Activated T-helper 1 cell treated with anti-CD3 and anti-CD28 coated beads, Interleukin-2, amount 50 U/mL, for 16 hours (primary cell): ENCODE measurements at places on chromosomes 2 and 18.

DNA sequence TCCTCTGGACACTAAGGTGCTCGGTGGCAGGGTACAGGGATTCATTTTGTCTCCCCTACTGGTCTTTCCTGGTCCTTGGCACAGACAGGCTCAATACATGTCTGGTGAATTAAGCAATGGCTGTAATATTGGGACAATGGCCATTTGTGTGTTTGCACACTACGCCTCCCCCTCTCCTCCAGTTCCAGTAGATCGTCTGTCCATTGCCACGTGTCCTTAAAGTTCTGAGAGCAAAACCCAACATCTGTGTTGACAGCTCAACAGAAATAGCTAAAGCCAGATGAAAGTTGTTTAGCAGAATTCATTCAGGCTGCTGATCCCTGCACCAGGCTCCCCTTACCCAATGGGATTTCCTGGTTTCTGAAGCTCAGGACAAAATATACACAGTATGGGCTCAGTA is 9.0 kb upstream of the FABP1 start:
- no peak for DNase-seq

DNA sequence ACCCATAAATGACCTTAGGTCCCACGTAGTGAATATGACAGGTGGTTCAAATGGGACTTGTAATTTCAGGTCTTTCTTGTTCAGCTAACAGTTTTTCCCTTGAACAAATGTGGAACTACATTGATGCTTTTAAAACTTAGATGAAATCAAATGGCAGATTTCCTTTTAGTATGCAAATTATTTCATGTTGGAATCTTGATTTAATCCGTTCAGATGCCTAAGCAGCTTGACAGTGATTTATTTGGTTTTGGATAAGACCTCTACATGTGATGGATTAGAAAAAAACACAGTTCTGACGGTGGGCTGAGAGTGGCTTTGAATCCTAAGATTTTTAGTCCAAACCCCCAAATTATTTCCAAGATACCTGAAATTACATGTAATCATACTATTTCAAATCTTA is 16.9 kb downstream of the SCYGR4 start:
- DNase-seq: no peak

DNA sequence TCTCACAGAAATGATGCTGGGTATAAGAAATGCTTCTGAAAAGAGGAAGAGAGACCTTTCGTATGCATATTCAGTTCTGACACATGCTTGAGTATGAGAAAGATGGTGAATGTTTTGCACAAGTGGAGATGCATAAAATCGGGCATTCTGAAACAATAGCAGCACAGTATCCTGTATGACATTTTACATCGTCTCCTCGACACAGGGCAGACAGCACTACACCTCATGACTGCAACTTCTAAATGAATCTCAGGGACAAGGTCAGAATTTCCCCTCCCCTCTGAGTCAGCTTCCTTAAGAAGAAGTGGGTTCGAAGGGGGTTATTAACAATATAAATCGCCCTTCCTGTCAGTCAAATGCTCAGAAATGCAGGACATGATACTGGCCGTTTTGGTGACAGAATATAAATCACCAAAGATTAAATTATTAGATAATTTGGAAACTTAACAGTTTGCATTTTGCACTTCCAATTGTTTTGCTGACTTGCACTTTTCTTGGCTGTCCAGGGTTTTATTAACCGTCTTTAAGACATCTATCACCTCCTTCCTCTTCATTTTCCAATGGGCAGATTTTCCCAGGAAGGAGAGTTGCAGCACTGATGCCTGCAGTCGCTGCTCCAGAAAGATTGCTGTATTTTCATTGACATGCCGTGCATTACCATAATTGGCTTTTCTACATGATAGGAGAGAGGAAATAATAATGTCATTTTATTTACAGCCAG is 57.2 kb downstream of the TSHZ1 start:
- DNase-seq: no peak

DNA sequence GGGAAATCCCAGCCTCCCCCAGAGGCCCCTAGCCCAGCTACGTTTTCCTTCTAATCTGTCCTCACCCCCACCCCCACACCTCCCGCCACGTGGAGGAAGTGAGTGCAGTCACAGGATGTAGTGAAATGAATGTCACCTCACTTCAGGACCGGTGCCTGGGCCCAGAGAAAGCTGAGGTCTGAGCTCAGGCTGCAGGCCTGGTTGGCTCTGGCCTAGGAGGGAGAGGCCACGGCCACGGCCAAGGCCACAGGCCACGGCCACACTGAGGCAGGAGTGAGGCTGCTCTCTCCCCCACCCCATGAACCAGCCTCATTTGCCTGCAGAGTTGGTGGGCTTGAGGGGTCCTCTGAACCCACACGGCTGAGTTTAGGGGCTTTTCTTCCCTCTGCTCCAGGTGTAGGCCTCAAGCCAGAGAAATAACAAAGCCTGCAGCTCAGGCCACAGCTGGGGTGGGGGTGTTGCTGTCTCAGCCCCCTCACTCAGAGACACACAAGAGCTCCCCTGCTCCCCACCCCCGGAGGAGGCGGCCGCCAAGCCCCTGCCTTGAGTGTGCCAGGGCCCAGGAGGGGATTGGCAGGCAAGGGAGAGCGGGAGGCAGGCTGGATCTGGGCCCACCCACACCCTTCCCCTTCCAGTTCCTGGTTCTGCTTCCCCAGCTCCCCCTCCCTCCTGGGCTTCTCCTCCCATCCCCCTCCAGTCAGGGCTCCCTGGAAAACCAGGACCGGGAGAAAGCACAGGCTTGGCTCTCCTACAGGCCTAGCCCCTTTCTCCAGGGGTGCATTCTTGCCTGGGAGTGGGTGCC is 27.0 kb downstream of the DNMT3A start:
- DNase-seq: peak; percentile 34

DNA sequence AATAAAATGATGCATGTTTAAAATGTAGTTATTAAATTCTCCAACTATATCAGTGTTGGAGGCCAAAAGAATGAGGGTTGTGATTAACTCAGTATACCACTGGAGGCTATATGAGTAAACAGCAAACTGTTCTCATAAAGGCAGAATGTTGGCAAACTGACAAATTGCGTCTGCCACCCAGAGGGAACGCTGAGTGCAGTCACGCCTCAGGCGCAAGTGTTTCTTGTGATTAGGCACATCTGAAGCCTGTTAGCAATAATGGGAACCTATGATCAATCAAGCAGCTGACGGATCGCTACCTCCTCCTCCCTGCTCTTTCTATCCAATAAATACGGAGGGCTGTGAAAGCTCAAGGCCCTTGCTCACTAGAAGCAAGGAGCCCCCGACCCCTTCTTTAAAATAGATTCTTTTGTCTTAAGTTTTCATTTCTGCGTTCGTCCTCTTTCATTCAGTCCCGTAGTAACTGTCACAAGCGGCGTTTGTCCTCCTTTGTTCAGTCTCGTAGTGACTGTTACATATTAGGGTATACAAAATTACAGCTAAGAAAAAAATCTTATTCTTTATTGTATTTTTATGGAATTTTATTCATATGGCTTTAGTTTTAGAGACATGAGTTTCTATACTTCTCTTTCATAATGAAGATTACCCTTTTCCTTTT is 16.3 kb upstream of the RMND5A start:
- no peak for DNase-seq

GRCh38 chr2:88195246-88195645 is 25.1 kb downstream of the THNSL2 start:
- DNase-seq: no peak

- no peak for DNase-seq
Observed at GRCh38 chr2:174350018-174350417, 15.3 kb downstream of the SP9 start.

DNA sequence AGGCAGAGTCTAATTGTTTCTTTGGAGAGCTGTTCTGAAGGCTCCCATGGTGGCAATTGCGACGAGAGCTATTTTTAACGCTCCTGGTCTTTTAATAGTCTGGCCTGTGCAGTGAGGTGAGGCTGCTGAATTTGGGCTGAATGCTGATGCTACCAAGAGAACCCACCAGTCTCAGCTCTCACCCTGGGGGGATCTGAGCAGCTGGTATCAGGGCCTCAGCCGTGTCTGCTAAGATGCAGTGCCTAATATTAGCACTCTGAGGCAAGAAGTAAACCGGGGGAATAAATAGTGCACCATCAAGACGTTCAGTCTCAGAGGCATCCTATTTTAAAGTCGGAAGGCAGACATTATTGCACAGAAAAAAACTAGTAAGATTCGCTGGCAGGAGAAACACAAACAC is 214.8 kb upstream of the PID1 start:
- no peak for DNase-seq

DNA sequence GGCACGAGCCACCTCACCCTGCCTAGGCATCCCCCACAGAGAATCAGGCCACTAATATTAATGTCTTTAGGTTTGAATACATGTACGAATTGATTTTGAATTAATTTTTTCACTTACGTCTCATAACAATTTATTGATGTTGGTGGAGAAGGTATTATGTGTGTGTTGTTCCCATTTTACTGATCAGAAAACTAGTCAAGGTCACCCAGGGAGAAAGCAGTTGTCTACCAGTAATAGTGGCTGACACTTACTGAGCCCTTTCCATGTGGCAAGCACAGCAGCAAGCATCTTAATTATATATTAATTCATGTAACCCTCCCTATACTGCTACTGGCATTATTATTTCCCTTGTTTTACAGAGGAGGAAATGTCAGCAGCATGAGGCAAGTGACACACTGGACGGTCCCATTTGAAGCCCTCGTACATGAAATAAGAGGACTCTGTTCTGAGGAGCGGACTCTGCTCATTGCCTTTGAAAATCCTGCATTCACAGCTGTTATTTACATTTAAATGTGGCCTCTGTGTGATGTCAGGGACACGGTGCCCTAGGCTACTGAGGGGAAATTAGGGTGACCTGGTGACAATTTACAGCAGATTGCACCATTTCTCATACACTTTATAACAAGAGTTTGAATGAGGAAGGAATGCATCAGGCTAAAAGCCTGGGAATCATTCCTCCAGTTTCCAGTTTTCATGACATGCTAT is 30.9 kb upstream of the KCNE4 start:
- no peak for DNase-seq

DNA sequence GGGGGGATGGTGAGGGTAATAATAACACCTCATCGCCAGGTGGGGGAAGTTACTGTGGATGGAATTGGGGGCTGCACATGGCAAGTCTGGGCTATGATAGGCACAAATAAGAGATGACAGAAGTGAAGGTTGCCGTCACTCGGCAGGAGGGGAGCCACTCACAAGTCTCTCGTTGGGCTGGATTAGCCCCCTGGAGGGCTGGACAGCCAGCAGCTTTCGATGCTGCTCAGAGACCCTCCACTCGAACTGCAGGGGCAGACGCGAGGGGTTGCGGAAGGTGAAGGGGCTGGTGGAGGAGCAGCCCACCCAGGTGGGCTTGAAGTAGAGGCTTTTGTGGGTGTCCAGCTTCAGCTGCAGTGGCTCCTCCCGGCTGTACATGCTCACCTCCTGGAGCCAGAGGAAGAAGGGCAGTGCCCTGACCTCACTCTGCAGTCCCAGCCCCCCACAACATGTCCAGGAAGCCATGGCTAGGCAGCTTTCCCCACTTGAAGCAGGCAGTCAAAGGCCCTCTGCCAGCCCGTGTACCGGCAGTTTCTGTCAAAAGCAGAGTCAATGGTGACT is 18.2 kb downstream of the CFAP65 start:
- no peak for DNase-seq

- DNase-seq: no peak
Observed at GRCh38 chr18:79069717-79070151, 540 bp downstream of the ATP9B start.

DNA sequence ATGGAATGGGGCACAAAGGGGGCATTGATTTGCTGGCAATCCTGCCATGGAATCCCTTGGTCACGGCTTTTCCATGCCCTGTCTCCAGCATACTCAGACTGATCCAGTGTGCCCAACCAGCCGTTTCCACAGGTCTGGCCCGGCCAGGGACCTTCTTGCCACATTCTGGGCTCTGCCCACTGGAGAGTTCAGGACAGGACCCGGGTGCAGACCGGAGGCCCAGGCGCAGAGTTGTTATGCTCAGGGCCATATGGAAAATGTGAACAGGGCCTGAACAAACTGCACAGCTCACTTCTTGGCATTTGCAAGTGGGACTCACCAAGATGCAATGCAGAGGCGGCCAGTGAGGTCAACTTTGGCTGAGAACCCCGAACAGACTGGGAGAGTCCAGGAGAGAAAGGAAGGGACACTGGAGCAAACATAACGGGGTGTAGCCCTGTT is 15.6 kb upstream of the ASAP2 start:
- no peak for DNase-seq

- DNase-seq: no peak
Observed at GRCh38 chr18:79070486-79070885, 1.3 kb downstream of the ATP9B start.

DNA sequence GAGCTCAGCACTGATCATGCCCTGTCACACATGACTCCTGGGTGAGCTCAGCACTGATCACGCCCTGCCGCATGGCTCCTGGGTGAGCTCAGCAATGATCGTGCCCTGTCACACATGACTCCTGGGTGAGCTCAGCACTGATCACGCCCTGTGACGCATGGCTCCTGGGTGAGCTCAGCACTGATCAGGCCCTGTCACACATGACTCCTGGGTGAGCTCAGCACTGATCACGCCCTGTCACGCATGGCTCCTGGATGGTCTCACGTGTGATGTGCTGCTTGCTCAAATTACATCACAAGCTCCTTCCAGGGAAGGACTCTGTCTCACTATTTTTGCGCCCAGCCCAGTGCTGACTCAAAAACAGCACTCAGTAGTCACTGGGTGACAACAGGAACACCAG is 258.0 kb downstream of the HDAC4 start:
- DNase-seq: no peak

GRCh38 chr18:47775961-47776360 is 154.5 kb downstream of the SMAD2 start:
- DNase-seq: no peak

DNA sequence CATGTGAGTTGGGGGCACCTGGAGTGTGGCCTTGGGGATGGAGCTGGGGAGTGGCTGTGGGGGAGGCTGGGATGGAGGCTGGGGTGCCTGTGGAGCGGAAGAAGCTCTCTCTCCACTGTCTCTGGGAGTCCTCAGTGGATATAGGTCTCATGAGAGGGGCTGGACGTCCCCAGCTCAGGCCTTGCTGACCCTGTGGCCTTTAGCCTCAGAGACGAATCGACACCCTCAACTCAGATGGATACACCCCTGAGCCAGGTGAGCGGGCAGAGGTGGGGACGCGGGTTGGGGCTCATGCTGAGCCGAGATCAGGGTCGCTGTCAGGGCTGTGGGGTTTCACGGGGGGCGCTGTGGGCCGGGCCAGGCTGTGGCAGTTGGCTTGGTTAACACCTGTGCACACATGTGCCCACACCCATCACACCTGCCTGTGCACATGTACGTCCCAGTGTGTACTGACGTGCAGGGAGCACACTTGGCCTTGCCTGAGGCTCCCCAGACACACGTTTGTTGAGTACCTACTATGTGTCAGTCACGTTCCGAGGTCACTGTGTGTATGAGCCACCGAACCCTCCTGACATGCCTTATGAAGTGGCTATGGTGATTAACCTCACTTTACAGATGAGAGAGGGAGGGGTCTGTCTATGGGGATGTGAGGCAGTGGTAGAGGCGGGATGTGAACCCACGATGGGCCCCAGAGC is 20.1 kb downstream of the ZAP70 start:
- no peak for DNase-seq

DNA sequence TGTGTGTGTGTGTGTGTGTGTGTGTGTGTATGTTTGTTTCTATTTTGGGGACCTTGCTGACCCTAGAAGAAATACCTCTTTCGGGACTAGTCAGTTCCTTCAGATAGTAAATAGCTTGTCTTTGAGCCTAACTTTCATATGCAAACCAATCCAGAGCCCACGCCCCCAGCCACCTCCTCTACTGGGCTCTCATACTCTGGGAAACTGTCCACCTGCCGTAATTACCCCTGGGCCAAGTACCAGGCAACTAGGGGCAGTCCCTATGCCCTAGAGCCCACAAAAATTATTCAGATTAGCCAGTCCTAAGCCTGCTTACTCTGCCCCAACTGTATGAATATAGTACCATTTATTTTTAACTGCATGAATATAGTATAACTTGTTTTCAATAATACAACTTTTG is 970.4 kb downstream of the EPHA4 start:
- DNase-seq: no peak
